Testis (tissue), 5 donors: ENCODE measurements at places on chromosomes 5 and 9.

DNA sequence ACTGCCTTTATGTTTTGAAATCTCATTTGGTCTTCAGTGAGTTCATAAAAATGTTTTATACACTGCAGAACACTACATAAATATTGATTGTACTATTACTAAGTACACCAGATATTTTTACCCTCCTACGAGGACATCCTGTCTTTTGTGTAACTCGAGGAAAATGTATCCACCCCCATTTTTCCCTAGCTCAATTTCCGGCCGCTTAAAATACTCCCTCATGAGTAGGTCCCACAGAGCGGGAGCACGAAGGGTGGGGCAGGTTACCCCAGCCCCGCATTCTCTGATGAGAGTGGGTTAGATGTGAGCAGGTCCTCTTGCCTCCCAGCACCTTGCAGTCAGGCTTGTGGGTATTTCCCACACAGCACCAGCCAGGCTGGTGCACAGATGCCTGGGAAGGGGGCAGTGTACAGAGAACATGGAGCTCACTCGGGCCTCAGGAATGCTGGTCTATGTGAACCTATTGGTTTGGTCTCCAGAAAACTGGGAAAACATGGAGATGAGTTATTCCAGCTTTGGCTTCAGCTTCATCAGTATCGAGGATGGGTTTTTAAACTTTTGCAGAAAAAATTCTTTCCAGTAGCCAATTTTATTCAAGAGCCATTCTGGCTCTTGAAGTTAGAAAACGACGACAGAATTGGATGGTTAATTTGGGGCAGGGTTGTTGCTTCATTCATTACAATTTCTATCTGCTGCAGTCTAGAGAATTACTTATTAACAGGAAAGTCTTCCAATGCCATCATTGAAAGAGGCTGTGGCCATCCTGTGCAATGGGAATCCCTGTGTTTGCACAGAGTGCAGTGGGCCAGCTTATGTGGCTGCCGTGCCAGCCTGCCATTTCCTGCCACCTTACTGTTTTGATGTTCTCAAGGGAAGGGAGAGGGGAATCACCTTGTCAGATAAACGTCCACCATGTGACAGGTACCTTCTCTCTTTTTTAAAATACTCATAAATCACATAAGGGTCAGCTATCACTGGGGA lies 73.2 kb downstream of the WDR41 start:
- no peak for DNase-seq

DNA sequence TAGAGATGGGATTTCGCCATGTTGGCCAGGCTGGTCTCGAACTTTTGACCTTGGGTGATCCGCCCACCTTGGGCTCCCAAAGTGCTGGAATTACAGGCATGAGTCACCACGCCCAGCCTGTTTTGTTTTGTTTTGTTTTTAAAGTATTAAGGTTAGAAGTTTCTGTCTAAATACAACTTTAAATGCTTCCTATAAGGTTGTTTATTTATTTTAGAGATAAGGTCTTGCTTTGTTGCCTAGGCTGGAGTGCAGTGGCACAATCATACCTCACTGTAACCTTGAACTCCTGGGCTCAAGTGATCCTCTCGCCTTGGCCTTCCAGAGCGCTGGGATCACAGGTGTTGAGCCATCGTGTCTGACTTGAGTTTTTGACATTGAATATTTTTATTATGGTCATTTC lies 11.4 kb downstream of the MRRF start:
- DNase-seq: no peak

- DNase-seq: no peak
Observed at GRCh38 chr9:6620353-6620752, 25.2 kb downstream of the GLDC start.

GRCh38 chr9:93003552-93004407 lies 54.7 kb upstream of the SUSD3 start:
- DNase-seq: peak; percentile 86

DNA sequence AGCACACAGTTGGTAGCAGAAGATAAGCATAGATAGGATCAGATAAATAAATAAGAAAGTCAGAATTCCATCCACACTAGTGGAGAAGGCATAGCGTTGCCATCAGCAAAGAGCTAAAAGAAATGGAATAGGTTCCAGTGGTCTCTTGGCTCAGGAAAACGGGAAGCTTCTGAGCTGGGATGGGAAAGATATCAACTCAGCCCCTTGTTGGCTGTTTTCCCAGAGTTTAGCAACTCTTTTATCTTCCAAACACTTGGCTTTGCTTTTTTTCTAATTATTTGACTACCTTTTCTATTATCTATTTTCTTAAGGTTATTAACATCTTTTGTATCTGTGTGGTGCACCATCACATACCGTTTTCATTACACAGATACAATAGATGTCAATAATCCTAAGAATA lies 445.7 kb upstream of the TRPC7 start:
- DNase-seq: no peak
